ENCODE measurements at places on chromosomes 2 and 18. TPM values are rescaled to one million over a fixed set of nuclear protein-coding genes. Genes with fewer than 3 reads are reported as not detected.
A peak's percentile ranks its signal among the peaks of the same experiment; 100 is the strongest.

The SH3RF3 gene
- total RNA-seq: 0.51 TPM

The CROCC2 gene
- total RNA-seq: 0.26 TPM

The SP140 gene
- not detected for total RNA-seq

The OBSL1 gene
- 15.2 TPM for total RNA-seq

DNA sequence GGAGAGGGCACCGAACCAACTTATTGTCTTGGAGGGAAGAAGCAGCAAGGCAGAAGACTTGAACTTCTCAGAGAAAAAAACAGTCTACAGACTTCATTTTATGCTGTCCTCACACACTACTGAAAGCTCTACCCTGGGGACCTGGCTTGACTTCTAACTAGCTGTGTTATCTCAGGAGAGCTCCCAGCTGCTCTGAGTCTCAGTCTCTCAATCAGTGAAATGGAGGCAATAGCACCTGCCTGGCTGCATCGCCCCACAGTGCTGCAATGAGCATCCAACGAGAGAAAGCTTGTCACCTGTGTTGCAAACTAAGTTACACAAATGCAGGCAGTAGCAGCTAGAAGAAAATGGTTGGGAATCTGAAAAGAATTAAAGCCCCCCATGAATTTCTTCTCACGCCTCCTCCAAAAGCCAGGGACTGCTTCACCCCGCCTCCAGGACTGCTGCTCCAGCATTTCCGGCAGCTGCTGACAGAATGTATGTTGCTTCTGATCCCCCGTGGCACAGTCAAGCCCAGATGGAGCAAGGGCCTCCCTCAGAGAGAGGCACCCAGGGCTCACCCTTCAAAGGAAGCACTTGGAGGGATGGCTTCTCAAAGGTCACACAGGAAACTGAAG is 116.3 kb downstream of the BCL11A start:
- DNase-seq: no peak

GRCh38 chr2:28216331-28216730 is 176.3 kb upstream of the FOSL2 start:
- DNase-seq: no peak

GRCh38 chr2:172100935-172101820 is 1.5 kb downstream of the DLX2 start:
- DNase-seq: no peak

DNA sequence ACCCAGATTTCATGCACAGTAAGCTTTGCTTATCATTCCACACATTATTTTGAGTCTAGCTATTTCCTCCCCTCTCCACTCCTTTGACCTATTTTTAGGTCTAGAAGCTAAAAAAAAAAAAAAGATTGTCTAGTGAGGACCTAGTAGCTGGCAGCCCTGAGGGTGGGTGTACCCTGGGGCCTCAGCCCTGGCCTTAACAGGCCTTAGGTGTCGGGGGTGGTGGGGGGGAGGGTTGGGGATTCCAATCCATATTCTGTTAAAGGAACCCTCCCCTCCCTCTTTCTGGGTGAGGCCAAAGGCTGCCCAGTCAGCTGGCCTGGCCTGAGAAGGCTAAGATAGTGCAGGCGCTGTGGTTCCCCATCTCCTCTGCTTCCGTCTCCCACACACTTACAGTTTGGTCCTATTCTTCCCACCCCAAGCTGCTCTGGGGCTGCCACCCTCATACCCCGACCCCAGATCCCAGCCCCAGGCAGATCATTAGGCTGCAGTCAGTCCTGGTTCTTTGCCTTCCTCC is 65.5 kb upstream of the HK2 start:
- no peak for DNase-seq

GRCh38 chr2:20451341-20451740 is 4.5 kb downstream of the RHOB start:
- DNase-seq: no peak

DNA sequence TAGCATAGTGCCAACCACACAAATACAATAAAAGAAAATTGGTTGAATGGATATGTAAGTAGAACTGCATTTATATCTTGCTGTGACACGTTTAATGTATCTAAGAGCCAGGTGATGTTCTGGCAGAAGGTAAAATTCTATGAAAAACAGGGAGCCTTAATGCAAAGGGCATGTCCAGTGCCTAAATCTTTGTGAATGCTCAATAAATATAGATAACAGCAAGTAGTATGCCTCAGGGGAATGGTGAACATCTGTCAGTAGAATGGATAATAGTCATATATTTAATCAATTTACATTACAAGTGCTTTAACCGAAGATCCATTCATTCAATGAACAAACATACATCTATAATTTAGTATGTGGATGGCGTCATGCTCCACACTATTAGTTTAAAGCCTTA is 43.7 kb upstream of the NYAP2 start:
- no peak for DNase-seq

DNA sequence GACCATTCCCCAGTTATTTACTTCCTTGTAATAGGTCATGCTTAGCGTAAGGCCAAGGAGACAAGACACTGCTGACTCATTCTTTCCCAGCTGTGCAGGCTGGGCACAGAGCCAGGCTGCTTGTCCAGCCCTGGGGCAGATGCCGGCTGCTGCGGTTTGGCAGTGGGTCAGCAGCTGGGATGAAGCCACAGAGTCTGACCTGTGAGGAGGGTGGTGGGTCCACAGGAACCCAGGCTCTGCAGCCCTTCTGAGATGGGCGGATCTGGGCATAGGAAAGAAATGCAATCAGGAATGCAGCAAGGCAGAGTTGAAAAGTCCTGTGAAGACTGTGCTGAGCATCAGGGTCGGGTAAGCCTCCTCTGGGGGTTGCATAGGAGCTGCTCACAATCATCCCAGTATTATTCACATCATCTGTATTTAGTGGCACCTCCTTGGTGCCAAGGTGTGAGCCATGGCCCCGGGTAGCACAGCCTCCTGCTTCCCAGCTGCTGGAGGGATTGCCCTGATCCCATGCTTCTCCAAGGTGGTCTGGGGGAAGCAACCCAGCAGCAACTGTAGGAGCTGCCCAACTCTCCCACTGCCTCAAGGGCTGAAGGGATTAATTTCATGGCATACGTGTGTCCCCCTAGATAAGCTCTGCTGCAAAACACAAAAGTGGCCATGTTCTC is 139.0 kb downstream of the DDX1 start:
- DNase-seq: peak; percentile 86

DNA sequence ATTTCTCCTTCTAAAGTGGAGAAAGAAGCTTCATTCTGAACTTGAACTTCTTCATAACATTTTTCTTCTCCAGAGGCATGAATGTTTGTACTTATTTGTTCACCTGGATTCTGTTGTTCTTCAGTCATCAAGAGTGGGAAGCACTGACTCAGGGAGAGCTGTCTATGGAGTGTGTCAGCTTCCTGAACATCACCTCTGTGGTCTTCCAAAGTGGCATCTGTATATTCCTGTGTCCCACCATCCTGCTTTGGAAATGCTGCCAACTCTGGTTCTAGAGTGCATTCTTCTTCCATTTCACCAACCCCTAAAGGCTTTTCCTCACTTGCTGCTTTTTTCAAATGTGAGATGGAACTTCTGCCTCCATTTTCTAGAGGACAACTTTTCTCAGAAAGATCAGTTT is 59.5 kb downstream of the TTN start:
- peak; percentile 88 for DNase-seq

- peak; percentile 79 for DNase-seq
Observed at GRCh38 chr2:34104601-34105000, 505.5 kb upstream of the FAM98A start.

DNA sequence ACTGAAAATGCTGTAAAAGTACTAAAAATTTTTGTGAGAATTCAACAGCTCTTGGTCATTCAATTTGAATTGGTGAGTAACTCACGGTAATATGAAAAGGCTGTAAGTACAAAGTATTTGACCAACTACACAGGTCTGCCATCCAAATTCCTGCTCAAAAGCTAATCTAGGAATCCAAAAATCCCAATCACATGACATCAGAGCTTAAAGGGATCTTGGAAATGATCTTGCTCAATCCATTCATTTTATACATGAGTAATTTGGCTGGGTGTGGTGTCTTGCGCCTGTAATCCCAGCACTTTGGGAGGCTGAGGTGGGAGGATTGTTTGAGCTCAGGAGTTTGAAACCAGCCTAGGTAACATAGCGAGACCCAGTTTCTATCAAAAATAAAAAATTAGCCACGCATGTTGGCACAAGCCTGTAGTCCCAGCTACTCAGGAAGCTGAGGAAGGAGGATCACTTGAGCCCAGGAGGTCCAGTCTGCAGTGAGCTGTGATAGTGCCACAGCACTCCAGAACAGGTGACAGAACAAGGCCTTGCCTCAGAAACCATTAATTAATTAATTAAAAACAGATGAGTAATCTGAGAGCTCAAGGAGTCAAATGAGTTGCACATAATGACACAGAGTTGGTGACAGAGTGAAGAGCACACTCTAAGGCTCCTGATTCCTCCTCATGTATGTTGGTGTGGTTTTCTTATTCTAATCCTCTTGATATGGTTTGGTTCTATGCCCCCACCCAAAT is 19.8 kb downstream of the SPIRE1 start:
- peak; percentile 79 for DNase-seq

DNA sequence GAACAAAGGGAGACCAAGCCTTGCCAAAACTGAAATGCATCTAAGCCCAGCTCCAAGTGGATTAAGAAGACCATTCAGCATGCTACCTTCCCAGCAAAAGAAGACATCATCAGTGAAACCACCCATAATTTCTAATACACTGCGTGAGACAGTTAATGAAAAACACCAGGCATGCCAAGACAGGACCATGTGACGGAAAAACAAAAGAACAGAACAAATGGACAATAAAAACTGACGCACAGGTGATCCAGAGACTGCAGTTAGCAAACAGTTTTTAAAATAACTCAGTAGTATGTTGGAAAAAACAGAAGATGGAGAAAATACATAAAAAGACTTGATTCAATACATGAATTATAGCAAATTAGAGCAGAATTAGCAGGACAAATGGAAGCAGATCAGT is 15.3 kb downstream of the FAM168B start:
- no peak for DNase-seq

DNA sequence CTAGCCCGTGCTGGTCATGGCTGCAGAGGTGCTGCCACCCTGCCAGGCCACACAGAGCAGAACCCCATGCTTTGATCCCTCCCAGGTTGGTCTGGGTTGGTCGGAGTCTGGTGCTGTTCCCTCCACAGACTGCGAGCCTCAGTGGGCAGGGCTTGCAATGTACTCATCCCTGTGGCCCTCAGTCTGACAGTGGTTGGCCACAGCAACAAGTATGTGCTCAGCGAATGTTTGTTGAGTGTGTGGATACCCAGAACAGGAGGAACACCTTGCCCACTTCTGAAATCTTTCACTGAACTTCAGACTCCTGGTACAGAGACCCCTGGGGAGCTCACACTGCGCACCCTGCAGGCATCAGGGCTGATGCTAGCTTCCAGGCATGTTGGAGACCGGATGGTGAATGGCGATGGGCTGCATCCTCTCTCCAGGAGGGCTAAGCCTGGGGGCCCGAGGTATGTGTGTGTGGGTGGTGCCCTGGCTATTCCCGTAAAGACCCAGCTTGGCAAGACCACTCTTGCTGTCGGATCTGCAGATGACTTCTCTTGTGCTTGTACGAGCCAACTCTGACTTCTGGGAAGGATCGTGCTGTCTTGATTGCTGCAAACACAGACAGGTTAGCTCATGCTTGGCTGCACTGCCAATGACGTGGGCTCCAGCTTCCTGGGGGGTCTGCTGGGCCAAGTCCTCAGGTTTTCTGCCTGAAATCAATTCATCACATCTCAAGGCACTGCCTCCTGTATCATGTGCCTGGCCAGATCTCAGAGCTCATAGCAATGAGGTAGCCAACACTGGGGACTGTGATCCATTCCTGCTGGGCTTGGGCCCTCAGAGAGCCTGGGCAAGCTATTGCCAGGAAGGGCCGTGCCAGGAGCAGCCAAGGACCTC is 43.7 kb downstream of the RHOB start:
- DNase-seq: peak; percentile 95

DNA sequence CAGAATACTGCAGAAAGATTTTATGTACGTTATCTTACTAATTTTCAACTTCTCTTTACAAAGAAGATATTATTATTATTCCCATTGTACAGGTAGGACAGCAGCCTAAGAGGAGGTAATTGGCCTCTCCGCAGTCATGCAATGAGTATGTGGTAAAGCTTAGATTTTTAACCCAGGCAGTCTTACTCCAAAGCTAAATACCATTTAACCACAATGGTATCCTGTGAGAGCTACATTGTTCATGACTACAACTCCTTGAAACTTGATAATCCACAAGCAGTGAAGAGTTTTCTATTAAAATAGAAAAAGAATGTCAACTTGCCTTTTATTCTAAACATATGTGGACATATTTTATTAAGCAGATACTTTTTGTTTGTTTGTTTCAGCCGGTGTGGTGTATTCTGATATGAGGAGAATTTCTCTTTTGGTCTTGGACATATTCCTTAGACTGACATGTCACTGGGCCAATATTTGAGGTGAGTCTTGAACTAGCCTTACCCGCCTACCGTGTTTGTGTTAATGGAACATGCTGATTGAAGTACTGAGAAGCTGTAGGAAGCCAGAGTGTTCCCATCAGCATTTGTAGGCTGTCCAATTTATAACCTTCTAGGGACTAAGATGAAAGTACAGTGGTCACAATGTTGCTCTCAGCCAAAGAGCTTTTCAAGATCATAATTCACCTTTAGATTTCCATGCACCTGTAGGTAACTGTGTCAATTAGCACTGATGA is 293.9 kb upstream of the DCC start:
- no peak for DNase-seq

DNA sequence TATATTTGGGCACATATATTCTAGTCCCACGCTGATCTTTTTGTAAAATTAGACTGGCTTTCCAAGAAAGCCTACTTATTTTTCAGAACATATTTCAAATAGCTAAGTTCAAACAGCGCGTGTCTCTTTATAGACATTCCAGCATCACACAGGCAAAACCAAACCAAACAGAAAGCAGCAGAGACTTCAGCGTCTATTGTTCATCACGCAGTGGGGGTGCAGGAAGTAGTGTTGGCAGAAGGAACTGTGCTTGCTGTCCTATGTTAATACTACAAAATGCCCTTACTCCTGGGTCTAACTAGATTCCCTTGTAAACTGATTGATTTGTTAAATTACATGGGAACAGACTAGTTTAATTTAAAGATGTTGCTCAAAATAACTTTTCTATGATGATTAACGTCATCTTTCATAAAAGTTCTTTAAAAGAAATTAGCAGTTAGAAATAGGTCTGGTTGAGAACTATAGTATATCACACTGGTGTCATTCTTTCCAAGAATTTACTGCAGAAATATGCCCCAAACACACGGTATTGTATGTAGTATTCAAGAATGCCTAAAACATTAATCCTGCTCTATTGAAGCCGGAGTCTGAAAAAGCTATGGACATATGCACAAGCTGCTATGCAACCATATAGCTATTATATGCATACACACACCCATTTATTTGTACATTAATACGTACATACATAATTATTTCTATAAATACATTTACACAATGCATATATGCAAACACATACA is 436.3 kb downstream of the CBLN2 start:
- DNase-seq: no peak

DNA sequence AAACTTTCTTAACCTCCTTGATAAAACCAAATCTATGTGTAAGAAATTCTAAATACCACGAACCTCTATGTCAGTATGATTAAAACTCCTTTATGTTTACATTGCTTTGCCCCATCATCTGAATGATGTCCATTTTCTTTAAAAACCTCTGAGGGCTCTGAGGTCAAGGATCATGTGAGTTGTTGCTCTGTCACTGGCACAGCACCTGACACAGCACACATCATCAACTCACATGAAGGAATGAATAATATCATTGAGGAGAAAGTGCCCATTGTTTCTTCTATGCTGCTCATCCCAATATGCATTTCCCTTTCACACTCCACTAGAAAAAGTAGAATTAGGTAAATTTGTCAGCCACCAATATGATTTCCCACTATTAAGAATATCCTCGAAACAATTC is 1178.7 kb upstream of the NRXN1 start:
- no peak for DNase-seq

- DNase-seq: no peak
Observed at GRCh38 chr18:13259701-13260100, 41.1 kb downstream of the LDLRAD4 start.
